HFFc6 (cell line): ENCODE measurements at places on chromosomes 2 and 18.

DNA sequence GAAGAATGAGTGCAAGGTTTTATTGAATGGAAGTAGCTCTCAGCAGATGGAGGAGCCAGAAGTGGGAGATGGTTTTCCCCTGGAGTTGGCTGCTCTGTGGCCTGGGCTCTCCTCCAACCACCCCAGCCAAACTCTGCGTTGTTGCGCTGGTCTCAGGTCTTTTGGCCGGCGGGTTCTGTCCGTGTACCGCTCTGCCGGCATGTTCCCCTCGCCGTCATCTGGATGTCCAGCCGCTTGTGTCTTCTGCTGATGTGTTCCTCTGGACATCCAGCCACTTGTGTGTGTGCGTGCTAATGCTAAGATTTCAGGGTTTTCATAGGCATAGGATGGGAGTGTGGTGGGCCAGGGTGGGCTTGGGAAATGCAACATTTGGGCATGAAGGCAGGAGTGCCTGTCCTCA is 1311.3 kb upstream of the TMEFF2 start:
- no peak for DNase-seq

DNA sequence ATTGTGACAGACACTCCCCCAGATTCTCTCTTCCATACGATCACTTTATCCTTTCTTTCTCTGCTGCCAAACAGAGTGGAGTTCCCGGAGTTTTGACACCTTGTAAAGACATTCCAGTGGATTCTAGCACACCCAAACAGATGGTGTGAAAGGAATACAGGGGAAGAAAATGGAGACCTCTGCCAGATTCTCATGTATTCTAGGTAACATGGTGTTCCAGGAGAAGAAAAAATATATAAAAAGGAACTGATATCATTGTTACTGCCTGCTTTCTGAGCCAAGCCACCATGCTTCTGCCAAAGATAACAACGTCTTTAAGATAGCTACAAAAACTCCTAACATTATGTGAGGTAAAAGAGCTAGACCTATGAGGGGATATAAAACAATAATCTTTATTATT is 136.5 kb downstream of the TXNL1 start:
- DNase-seq = no peak

DNA sequence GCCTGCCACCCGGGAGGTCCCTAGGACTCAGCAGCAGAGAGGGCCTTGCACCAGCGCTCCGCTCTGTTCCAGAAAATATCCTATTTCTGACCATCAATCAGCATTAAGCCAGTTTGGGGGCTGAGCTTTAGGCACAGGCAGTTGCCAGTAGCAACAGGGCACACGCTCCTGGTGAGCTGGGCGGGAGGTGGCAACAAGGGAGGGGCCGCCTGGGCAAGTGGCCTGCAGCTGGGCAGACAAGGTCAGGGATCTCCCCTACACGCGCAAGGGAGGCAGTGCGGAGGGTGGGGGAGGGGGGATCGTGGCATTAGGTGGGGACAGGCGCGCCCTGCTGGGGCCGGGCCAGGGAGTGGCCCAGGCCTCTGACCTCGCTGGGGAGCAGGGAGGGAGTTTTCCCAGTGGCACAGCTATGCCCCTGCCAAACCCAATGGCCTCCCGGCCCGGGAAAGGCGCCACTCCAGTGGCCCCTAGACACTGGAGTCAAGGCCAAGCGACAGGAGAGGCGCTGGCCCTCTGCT is 302.8 kb downstream of the NCKAP5 start:
- no peak for DNase-seq

DNA sequence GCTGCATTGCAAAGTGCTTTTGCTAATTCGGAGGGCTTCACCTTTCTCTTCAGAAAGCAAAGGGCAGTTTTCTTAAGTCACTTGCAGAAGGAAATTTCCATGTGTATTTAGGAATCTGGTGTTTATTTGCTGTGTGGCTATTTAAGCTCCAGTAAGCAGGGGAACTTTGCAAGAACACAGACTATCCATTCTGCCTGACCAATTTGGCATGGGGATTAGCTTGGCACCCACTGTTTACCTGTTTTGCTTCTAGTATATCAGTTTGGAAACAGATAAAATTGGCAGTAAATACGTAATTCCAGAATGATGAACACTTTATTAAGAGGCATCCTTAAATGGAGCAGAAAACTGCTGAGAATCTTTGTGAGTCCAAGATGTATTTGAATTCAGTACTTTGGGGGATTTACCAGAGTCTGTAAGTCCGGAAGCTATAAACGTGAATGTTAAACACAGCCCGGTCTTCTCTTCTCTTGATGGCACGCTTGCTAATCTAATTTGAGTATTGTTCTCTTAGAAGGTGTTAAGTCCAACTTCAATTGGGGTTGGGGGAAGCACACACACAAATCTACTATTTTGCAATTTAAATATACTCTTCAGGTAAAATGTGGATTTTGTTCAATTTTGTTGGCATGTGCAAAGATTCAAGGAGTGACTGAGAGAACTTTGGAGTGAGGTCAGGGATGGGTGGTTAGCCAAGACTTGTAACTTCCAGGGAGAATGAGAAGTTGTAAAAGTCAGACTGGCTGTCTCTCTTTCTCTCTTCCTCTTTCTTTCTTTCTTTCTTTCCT is 650 bp downstream of the ACKR3 start:
- DNase-seq = no peak

DNA sequence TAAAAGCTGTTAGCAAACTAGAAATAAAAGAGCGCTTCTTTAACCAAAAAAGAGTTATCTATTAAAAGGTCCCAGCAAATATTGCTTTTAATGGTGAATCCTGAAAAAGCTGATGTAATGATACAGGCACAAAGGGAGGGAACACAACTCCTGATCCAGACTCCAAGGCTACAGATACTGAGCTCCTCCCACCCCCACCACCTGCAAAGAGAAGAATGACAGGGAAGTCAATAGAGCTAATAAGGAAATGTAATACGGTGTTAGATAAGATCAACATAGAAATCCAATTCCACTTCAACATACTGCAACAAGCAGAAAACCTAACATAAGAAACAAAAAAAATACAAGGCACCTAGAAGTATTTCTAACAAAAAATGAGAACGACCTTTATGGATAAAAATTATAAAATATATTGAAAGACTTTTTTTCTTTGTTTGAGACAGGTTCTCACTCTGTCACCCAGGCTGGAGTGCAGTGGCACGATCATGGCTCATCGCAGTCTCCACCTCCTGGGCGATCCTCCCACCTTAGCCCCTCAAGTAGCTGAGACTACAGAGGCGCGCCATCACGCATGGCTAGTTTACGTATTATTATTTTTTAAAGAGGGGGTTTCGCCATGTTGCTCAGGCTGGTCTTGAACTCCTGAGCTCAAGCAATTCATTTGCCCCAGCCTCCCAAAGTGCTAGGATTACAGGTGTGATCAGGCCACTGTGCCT is 192.2 kb downstream of the HDAC4 start:
- DNase-seq = no peak

GRCh38 chr2:230904856-230905447 is 20.1 kb downstream of the GPR55 start:
- no peak for DNase-seq

GRCh38 chr2:28955467-28955866 is 25.6 kb upstream of the TOGARAM2 start:
- DNase-seq = no peak

- DNase-seq = no peak
Measured at GRCh38 chr2:28234807-28235206, 157.9 kb upstream of the FOSL2 start.

- no peak for DNase-seq
Measured at GRCh38 chr2:199928626-199929025, 17.5 kb downstream of the C2orf69 start.

DNA sequence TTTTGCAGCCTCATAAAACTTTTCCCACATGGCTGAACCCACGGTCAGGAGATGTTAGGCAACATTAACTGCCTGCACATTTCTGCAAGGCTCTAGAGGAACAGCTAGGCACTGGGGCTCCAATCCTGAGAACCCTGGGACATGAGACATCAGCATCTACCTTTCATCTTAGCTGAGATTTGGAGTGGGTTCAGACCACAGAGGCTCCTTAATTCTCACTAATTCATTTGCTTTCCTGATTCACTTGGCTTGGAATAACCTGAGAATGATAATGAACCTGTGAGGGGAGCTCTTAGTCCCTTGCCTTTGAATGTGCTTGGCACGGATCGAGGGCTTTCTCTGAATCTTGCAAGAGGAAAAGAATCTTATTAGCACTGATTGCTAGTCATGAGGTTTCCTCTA is 266.2 kb downstream of the FIGN start:
- DNase-seq = no peak

- DNase-seq = no peak
Measured at GRCh38 chr2:15731213-15731888, 139.7 kb downstream of the DDX1 start.

GRCh38 chr2:220281771-220282170 is 654.3 kb downstream of the SLC4A3 start:
- DNase-seq = no peak
